ENCODE measurements at places on chromosomes 1 and 21.

DNA sequence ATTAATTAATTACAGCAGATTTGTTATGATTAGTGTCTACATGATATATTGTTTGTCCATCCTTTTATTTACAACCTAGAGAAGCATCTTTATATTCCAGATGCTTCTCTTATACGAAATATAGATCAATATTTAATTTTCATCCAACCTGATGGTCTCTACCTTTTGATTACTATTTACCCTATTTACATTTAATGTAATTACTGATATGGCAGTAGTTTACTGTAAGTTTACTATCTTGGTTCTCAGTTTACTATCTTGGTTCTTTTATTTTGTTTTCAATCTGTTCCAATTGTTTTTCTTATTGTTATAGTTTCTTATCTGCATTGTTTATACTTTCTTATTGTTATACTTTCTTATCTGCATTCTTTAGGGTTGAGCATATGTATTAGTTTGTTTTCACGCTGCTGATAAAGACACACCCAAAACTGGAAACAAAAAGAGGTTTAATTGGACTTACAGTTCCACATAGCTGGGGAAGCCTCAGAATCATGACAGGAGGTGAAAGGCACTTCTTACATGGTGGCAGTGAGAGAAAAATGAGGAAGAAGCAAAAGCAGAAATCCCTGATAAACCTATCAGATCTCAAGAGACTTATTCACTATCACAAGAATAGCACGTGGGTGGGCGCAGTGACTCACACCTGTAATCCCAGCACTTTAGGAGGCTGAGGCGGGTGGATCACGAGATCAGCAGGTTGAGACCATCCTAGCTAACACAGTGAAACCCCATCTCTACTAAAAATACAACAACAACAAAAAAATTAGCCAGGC, 28.9 kb downstream of the FAF1 start:
- no peak for DNase-seq

- DNase-seq: no peak
Observed at GRCh38 chr21:46442938-46443337, 15.8 kb upstream of the DIP2A start.

- no peak for DNase-seq
Observed at GRCh38 chr1:25688390-25689119, 72.0 kb downstream of the MAN1C1 start.

GRCh38 chr1:110008971-110009565, 24.5 kb downstream of the AHCYL1 start:
- no peak for DNase-seq

GRCh38 chr21:46126309-46127238, 28.7 kb downstream of the COL6A2 start:
- DNase-seq: peak; percentile 11

DNA sequence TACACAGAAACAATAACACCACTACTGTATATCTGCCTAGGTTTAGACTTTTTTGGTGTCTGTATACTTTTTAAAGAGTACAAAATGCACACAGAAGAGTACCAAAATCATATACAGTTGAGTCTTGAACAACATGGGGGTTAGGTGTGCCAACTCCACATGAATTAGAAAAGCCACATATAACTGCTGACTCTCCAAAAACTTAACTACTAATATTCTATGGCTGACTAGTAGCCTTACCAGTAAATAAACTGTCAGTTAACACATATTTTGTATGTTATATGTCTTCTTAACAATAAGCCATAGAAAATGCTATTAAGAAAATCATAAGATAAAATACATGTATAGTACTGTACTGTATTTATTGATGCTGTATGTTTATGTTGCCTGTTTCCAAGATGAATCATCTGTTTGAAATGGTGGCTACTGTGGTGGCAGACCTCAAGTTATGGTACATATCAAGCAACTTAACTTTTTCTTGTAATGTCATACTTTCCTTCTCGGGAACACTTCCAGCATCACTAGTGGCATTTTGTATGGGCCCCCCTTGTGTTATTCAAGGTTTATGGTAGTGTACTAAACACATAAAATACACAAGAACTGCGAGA, 71.2 kb downstream of the LHX4 start:
- no peak for DNase-seq

DNA sequence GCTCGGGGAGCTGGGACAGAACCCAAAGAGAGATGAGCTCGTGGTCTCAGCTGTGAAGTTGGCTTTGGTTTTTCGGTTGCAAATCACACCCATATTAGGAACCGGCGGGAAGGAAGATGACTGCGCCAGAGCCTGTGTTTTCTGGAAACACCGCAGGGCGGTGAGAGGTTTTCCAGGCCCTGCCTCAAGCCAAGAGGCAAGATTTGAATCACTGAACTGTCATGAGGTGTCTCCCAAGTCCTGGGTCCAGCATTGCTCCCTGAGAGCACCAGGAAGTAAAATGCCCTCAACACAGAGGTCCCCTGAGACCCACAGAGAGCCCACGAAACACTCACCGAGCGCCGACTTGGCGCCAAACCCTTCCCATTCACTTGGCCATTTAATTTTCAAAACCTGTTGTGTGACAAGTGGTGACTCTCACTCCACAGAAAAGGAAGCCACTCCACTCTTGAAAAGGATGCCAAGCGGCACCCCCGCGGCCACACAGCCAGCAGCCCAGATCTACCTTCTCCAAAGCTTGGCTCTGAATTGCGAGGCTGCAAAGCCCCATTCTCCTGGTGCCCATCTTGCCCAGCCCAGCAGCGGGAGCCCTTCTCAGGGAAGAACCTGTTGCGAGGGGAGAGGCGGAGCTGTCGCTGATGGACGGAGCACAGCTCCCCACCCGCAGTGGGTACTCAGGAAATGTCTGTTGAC, 99.0 kb upstream of the RUNX3 start:
- peak; percentile 57 for DNase-seq

GRCh38 chr1:76725864-76726619, 141.2 kb upstream of the ST6GALNAC5 start:
- no peak for DNase-seq

DNA sequence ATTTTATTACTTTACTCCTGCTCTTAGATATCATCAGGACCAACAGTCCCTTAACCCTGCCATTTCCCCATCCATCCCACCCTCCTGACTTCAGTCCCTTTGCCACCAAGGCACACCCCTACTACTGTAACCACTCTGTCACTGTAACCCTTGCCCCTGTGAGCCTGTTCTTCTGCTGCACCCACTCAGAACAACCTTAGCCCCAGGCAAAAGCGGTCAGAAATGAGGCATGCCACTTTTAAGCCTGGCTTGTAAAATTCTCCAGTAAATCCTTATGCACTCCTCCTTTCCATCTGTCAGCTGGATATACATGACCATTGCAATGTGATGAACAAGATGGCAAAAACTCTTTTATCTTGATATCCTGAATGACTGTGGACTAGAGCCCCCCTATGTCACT, 555.0 kb upstream of the PLXNA2 start:
- no peak for DNase-seq

GRCh38 chr1:177385760-177386698, 215.3 kb downstream of the BRINP2 start:
- no peak for DNase-seq

GRCh38 chr1:109733236-109733870, 7.5 kb downstream of the GSTM3 start:
- no peak for DNase-seq

DNA sequence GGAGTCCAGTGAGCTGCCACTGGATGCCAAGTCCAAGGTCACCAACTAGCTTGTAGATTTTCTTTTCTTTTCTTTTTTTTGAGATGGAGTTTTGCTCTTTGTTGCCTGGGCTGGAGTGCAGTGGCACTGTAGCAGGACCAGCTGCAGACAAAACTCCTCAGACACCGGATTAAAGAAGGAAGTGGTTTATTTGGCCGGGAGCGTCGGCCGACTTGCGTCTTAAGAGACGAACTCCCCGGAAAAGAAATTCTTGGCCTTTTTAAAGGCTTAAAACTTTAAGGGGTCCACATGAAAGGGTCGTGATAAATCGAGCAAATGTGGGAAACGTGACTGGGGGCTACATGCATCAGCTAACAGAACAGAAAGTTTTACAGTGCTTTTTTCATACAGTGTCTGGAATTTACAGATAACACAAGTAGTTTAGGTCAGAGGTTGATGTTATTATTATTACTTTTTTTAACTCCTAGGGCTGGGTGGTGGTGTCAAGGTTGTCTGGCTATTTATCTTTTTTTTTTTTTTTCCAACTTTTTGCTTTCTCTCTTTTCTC, 36.4 kb upstream of the CFAP126 start:
- no peak for DNase-seq

DNA sequence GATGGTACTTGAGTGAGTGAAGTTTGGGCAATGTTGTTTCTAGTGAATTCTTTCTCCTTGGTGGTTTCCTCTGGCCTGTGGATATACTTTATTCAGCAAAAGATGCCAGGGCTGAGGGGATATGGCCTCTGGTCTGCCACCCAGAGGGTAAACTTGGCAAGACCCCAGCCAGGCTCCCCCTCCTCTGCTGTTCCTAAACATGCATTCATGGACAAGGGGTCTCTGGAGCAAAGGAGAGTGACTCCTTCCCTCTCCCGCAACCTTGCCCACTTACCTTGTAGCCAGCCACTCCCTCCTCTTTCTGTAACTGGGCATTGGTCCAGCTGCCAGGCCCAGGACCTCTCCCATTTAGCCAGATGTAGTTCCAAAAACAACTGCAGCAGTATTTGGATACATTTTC, 43.8 kb downstream of the RUNX3 start:
- peak; percentile 14 for DNase-seq

GRCh38 chr21:32732544-32732943, 4.7 kb upstream of the SYNJ1 start:
- DNase-seq: no peak

DNA sequence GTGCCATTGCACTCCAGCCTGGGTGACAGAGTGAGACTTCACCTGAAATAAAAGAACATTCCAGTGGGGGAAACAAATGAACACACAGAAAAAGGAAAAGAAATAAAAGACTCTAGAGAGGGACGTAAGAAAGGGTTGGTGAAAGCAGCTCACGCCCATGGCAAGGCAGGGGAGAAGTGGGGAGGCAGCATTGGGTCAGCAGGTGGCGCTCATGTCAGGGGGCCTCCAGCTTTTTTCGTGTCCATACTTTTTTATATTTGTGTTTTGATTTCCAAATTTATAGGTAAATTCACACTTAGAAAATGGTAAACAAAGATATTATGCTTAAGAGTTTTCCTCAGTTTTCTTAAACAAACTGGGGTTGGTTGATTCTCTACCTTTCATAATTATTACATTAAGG, 45.5 kb downstream of the VPS13D start:
- DNase-seq: peak; percentile 61

DNA sequence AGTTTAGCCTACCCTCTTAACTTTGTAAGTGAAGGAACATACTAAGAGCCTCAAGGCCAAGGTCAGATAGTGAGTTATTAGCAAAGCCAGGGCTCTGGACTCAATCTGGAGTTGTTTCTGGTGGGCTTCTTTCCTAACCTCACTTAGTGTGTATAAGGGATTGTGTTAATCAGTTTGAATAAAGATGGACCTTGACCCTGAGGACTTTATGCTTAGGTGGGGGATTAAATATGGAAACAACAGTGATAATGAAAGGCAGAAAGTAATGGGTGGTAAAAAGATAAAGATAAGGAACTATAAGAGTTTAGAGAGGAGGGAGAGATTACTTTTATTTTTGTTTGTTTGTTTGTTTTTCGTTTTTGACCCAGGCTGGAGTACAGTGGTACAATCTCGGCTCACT, 5.5 kb downstream of the RABGAP1L start:
- no peak for DNase-seq

GRCh38 chr1:112672842-112673241, 1.6 kb upstream of the MOV10 start:
- DNase-seq: no peak

Measured in activated naive CD4-positive, alpha-beta T cell treated with anti-CD3 and anti-CD28 coated beads, Interleukin-2, amount 10 ng/mL, durations not matched to agents 7 days and 5 days (primary cell).